ENCODE measurements at places on chromosomes 7 and 10. TPM values are rescaled to one million over a fixed set of nuclear protein-coding genes. Genes with fewer than 3 reads are reported as not detected.
A peak's percentile ranks its signal among the peaks of the same experiment; 100 is the strongest.

GRCh38 chr7:9939176-9939575 lies 1034.5 kb upstream of the PHF14 start:
- peak; percentile 32 for ATAC-seq

GRCh38 chr7:66627151-66627681 lies 1.5 kb upstream of the KCTD7 start:
- no peak for ATAC-seq

DNA sequence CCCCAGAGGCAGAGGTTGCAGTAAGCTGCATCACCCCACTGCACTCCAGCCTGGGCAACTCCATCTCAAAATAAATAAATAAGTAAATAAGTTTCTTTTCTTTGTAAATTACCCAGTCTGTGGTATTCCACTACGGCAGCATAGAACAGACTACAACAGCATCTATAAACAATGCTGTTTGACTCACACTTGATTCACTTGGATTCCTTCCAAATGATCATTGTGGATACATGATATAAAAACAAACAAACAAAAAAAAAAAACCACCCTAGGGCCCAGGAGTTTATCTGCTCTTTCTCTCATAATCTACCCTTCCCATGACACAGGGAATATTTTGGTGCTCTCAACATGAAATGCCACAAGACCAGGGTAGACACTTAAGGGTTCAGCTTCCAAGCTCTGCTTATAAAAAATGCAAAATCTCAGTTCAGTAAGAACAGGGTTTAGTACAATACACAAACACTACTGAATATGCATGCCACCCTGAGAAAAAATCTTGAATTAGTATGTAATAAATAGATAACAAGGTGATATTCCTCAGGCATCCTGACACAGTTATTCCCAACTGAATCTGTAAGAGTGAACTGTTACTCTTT lies 200.9 kb downstream of the FAM107B start:
- ATAC-seq, result no peak

- no peak for ATAC-seq
Observed at GRCh38 chr10:67306588-67307205, 380.9 kb downstream of the LRRTM3 start.

DNA sequence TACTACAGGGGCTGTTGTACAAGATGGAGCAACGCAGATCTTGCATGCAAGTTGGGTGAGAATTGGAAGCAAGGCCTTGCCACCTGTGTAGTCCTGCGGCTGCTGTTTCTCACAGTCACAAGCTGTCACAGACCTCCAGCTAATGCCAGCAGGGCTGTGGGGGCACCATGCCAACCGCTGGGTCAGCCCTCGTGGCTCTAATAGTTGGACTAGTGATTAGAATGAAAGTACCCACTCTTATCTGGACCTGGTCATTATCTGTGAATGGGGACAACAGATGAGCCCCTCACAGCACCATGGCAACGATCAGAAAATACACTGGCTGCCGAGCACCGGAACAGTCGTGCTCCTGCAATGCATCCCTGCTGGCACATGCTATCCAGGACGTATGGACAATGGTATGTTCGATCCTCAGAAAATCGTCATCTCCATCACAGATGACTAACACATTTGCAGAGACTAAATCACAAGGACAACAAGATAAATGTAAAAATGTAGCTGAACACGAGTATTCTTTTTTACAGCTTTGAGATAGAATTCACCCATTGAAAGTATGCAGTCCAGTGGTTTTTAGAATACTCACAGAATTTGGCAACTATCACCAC lies 80.4 kb upstream of the CALN1 start:
- ATAC-seq, result no peak

GRCh38 chr7:57404343-57404966 lies 45.5 kb upstream of the ZNF716 start:
- no peak for ATAC-seq

GRCh38 chr10:14089556-14090292 lies 241.0 kb downstream of the FRMD4A start:
- peak; percentile 18 for ATAC-seq

DNA sequence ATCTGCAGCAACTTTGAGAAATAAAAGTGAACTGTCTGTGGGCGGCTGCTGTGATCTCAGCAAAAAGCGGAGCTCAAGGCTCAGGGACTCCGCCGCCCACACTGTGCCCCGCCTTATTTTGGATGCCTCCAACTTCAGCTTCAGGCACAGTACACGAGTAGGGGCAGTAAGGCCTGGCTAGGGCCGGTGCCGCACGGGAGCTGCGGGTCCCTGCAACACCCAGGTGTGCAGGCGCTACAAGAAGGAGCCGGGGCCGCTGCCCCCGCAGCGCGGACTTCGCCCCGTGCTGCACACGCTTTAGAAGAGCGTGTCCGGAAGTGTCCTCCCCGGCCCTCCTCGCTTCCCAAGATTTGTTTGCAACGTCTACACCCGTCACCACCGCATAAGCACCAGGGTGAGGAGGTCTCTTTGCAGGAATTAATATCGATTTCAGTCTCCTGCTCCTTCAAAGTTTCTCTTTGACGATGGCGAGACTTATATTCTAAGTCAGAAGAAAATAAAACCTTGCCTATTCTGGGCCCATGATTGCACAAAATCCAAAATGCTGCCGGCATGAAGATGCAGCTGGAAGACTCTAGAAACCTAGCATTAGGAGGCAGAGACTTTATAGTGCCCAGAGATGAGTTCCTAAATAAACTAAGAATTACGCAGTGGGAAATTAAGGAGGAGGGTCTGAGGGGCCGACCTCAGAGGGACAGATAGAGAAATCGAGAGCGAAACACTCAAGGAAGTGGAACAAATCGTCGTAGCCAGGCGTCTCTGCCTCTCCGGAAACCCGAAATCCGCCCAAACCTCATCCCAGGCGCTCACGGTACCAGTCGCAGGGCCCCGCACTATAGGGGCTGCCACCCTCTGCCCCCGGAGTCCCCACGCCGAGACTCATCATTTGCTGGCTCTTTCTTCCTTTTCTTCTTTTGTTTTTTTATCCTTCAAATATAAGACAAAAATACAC lies 6.4 kb downstream of the VAX1 start:
- ATAC-seq, result no peak

GRCh38 chr10:105952153-105952552 lies 1212.4 kb downstream of the SORCS1 start:
- peak; percentile 96 for ATAC-seq

GRCh38 chr7:103879411-103879810 lies 110.0 kb downstream of the RELN start:
- no peak for ATAC-seq

DNA sequence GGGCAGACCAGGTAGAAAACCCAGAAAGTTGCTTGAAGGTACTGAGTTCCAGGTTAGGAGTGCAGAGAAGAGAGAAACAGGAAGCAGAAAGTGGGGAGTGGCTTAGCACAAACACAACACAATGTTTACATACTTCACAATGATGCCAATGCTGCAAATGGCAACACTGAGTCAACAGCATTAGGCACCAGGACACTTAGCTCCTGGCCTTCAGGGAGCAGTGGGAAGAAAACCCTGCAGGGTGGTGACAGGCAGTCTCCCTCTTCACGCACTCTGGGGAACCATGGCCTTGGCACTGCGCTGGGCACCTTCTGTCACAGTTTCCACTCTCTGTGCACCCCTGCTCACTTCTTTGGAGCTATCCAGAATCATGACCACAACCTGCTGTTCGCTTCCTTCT lies 7.3 kb downstream of the ICA1 start:
- no peak for ATAC-seq

DNA sequence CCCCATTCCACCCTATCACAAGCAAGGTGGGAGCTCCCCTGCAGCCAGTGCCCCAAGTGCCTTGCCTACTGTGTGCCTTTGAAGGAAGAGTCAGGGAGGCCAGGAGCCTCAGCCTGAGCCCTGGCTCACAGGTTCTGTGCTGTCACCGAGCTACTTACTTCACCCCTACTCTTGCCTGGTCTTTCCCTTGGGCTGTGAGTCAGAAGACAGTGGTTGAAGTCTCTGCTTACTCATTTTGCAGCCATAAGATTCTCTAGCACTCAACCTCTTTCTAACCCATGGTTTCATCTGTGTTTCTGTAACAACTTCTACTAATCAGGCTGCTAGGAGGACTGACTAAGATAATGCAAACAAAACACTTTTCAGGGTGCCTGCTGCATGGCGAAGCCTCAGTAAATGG lies 114.5 kb downstream of the PLCE1 start:
- ATAC-seq, result no peak

DNA sequence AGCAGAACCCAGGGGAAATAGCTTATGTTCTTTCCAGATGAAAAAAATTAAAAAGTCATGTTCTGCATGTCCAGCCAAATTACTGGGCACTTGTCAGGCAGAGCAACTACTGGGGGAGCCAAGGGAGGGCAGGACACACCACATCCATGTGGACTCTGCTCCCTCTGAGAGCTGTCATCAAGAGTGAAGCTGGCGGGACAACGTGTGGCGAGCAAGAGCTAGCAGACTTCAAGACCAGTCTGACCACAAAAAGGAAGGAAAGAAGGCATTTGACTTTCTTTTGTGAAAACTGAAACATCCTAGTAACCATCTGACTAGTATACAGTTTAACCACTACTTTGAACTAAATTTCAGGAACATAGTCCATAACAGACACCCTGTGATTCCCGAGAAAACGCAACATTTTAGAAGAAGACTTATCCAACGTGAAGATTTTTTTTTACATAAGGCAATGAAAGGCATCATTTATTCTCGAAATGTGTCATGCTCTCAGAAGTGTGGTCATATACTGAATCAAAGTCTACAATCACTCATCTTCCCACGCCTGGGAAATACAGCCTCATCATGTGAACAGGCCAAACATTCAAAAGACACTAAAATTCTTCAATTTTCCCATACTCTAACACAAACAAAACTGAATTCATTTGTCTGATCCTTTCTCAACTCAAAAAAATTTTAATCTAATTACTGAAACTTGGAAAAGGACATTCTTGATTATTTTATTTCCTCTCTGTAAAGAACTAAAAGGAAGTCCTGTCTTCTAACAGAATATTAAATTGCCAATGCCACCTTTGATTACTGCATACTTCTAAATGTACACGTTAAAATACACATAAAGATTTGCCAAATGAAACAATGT lies 15.5 kb downstream of the CYTH3 start:
- no peak for ATAC-seq

GRCh38 chr10:89255793-89256192 lies 4.2 kb upstream of the LIPA start:
- ATAC-seq, result no peak

DNA sequence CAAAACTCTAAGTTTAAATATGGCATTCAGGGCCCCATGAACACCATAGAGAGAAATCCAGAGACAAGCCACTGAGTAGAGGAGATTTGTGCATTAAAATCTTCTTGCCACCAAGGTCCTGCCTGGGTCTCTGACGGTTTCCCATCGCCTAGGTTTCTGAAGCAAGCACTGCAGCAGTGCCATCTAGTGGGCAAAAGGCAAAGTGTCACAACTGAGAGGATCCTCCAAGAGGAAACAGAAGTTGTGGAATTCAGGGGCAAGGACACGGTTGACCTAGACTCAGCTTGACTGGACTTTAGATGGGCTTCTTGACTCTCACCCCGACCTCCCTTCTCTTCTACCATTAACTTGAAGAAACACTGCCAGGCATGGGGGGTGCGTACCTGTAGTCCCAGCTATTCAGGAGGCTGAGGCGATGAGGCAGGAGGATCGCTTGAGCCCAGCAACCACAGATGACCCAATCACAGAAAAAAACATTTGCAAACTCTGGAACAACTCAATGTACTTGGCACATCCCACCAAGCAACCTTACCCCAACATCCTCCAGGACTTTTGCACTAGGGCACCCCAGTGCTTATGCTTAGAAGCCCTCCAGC lies 604.1 kb downstream of the GALNT17 start:
- peak; percentile 74 for ATAC-seq

GRCh38 chr10:82210331-82210730 lies 335.3 kb downstream of the NRG3 start:
- ATAC-seq, result no peak

GRCh38 chr10:34154383-34154900 lies 660.7 kb downstream of the PARD3 start:
- ATAC-seq, result no peak

GRCh38 chr10:14330388-14331061 lies at the start of gene FRMD4A:
Gene FRMD4A (minus strand): TSS chr10:14330924.
- peak; percentile 79 for ATAC-seq

- no peak for ATAC-seq
Observed at GRCh38 chr7:135414850-135415439, 95.0 kb downstream of the CNOT4 start.

DNA sequence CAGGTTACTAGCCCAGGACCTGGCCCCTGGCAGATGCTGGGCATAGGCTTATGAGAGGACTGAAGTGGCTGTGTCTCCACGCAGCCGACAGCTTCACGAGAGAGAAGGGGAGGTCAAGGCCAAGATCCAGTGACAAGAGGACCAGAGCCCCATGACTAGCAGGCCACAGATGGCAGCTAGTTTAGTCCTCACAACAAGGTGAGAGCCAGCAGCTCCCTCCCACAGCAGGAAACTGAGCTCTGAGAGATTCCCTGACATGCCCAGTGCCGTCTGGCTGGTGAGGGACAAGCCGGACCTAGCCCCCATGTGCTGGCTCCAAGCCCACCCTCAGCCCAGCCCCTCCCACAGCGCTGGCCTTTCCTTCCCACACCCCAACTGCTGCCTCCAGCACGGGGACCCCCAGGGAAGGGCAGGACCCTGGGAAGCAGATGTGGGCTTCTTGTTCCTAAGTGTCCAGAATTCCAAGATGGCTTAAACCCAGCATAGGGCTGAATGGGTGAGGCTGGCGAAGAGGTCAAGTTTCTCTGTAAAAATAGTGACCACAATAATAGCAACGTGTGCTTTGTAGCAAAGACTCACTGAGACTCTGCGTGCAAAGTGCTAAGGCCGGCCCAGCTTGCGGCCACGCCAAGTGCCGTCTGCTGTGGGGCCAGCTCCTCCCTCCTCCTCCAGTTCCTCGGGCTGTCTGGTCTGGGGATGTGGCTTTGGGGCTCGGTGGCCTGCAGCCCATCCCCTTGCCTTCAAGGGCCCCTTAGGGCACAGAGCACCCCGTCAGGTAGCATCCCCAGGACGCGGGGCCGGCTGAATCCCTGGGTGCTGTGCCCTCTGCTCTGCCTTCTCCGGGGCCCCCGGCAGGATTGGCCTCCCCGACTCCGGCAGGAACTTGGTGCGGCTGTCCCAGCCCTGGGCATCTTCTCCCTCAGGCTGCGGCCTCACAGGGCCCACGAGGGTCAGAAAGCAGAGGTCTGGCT lies 7.8 kb upstream of the FAM20C start:
- peak; percentile 54 for ATAC-seq

Gene PILRA
- 9.4 TPM for total RNA-seq

Gene BUD31
- 142 TPM for total RNA-seq

Gene RHBDD2
- total RNA-seq, result 131 TPM

Gene KLF14
- 0.06 TPM for total RNA-seq

Gene ABCA13
- total RNA-seq, result 86.7 TPM

Gene TMEM72
- total RNA-seq, result 0.16 TPM

Gene GPR85
- total RNA-seq, result 30.4 TPM

Gene C10orf90
- total RNA-seq, result 0.25 TPM

Gene FAM237B
- 0.19 TPM for total RNA-seq
